ENCODE measurements at places on chromosomes 1 and 21.

GRCh38 chr1:51070640-51071039 lies 31.4 kb upstream of the C1orf185 start:
- DNase-seq: no peak

DNA sequence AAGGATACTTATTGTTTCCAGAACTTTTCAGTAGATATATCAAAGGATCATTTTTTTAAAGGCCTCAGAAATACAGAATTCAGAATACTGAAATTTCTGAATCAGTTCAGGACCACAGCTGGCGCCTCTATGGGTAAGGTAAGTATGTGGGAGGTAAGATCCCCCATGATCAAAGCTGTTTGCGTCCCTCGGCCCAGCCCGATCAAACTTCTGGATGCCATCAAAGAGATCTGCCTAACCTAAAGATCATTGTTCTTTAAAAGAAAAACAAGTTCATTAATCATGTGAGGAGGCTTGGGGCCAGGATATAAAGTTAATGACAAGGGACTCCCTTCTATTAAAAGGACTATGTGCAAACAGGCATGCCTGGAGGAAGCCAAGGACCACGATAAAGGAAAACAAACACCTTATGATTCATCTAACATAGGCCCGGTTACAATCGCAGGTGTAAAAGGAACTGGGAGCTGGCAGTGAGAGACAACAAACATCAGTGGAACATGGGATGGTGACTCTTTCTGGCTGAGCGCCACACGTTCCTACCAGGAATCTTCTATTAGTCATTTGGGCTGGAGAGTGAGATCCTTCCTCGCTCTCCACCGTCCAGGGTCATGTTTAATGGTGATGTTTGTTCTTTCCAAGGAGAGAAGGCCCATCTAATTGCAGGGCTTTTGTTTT lies 2.8 kb upstream of the BACE2 start:
- DNase-seq: no peak

- no peak for DNase-seq
Measured at GRCh38 chr1:100912019-100912418, 16.1 kb downstream of the SLC30A7 start.

- DNase-seq: no peak
Measured at GRCh38 chr1:192343344-192343743, 26.6 kb downstream of the RGS21 start.

GRCh38 chr21:34791776-34792503 lies 123.1 kb downstream of the CLIC6 start:
- no peak for DNase-seq

GRCh38 chr1:175901076-175901836 lies 157.9 kb upstream of the TNR start:
- DNase-seq: no peak

DNA sequence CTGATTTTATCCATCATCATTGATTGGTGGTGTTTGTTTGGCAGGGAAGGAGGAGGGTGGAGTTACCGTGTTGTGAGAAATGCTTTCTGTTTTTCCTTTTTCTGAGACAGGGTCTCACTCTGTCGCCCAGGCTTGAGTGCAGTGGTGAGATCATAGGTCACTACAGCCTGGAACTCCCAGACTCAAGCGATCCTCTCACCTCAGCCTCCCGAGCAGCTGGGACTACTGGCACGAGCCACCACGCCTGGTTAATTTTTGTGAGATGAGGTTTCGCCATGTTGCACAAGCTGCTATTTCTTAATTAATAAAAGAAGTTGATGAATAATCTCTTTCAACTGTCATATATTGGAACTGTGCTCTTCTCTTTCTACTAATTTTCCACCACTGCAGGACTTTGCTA lies 44.3 kb downstream of the HUNK start:
- DNase-seq: no peak

DNA sequence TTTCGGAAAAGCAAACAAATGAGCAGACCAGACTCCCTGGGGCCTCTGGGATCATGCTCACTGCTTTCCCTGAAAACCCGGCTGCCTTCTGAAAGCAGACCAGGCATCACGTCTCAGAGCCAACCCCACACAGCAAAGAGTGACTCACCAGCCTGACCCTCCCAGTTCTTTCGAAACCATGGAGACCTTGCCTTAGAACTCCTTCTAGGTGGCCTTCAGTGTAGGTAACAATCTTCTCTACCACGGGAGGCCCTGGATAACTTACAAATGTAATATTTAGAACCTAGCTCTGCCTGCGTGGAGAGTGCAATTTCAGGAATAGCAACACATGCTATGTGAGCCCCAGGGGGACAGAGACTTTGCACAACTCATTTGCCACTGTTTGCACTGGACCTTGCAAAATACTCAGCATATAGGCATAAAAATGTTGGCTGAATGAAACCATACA lies 105.2 kb downstream of the SUSD4 start:
- no peak for DNase-seq

DNA sequence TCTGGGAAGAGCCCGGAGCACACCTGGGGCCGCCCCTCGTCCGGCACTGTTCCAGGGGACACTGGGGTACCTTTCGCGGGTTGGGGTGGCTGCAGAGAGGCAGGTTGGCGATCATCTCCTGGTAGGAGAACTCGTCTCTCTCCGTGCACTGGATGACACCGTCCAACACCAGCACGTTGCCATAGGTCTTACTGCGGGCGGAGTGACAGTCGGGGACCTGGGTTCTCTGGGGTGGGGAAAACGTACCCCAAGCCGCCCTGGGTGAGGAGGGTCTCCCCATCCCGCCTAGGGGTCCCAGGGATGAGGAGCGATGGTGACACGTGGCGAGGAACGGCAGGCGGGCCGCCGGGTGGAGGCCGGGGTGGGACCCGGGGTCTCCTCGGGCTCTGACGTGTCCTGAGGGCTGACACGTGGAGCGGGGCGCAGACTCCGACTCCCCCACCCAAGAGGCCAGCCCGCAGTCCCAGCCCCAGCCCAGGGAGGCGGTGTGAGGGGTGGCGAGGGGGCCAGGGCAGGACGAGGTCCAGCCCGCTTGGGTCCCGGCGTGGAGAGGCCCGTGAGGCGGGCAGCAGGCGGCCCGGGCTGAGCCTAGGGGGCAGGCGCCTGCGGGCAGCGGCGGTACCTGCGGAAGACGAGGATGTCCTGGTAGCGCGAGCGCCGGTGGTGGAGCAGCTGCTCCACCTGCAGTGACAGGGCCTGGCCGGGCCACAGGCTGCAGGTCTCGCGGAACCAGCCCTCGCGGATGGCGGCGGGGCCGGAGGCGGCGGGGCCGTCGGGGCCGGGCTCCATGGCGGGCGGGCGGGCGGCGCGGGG lies 457 bp downstream of the SRM start:
- DNase-seq: no peak

DNA sequence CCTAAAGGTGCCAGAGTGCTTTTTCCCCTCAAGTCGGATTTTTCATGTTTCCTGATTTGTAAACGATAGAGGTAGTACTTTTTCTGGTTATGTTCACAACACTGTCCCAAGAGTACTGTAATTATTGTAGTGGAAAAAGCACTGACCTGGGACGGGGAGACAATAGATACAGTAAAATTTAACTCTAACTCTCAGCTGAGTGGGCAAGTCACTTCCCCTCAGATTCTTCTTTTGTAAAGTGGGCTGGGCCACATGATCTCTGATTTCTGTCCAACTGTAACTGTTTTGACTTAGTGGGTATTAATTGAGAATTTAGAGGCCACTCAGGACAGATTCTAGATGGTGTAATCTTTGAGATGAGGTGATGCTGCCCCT lies 19.1 kb downstream of the MARCKSL1 start:
- DNase-seq: no peak

GRCh38 chr1:153534226-153534924 lies 1.4 kb downstream of the S100A6 start:
- no peak for DNase-seq

- no peak for DNase-seq
Measured at GRCh38 chr1:181126871-181127587, 38.5 kb downstream of the IER5 start.

- peak; percentile 9 for DNase-seq
Measured at GRCh38 chr1:158149577-158150269, 31.0 kb upstream of the CD1D start.

GRCh38 chr1:110434946-110435345 lies 16.0 kb upstream of the PROK1 start:
- no peak for DNase-seq

DNA sequence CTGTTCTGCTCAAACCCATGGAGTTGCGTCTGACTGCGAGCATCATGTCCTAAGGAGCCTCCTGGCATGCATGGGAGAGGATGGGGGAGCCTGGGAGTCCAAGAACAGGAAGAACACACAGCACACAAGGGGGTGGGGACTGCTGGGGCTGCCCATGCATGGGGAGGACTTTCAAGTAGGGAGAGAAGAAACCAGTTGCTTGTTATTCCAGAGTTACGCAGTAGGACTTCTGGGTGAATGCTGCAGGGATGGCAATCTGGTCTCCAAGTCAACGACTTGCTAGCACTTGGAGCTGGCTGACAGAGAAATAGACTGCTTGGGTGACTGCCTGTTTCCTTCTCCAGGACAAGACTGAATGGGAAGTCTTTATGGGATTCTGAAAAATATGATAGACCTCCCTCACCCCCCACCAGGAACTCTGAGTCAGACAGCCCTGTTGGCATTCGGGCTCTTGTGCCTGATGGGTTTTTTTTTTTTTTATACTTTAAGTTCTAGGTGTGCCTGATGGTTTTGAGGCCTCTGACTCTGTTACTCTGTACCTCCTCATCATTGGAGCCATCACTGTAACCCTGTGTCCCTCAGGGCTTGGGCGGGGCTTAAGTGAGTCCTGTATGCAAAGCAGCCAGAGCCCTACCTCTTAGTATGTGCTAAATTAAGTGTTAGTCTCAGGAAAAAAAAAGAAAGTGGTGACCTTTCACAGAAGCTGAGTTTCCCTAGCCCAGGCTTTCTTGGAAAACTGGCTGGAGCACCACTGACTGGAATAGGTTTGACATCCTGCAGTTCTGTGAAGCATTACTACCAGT lies 30.3 kb downstream of the MAP3K21 start:
- DNase-seq: no peak

DNA sequence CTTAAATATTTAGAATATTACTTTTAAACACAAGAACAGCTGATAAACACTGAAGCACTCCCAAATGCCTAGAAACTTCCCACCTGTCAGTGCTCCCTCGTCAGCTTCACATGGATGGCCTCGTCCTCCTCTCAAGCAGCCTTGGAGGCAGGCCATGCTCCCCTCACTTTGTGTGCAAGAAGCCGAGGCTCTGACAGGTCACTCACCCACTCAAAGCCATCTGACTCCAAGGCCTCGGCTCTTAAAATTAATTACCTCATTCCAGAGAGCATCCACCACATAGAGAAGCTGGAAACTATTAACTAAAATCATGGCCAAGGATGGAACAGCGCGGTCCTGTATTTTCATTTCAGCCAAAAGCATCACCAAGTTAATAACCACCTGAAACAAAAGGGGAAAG lies 17.8 kb downstream of the LBR start:
- DNase-seq: no peak

GRCh38 chr1:151542710-151543129 lies 2.6 kb downstream of the TUFT1 start:
- no peak for DNase-seq
